ENCODE measurements at places on chromosomes 4 and X.

GRCh38 chr4:83320548-83320947, 14.1 kb downstream of the HPSE start:
- DNase-seq, result peak; percentile 32

- DNase-seq, result no peak
Measured at GRCh38 chr4:24640366-24640765, 56.0 kb upstream of the DHX15 start.

DNA sequence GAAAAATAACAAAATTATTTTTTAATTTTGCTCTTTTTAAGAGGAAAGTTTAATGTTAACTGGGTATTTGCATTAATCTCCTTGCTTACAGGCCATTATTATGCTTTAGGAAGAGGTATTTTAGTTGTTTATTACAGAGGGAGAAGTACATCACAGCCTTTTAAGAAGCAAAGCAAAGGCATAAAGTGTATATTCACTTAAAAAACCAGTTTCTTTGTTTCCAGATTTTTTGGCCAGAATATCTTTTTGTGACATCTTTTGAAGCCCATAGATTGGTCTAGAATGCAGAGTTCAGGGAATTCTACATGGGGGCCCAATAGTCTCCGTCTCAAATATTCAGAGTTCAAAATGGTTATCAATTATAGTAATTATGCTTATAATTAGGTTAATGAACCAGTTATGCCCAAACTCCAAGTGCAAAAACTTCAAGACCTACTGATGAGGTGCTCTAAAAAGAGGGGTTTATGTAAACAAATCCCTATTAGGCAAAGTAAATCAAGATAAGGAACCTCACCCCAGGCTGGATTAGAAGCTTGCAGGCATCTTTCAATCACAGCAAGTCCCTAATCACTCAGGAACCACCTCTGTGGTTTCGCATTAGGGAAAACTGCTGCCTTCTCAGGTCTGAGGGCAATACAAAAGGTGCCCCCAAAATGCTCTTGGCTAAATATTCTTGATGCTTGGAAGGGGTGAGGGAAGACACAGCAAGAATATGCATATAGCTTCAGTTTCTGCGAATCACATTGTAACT, 1.4 kb downstream of the CXXC4 start:
- DNase-seq, result no peak

DNA sequence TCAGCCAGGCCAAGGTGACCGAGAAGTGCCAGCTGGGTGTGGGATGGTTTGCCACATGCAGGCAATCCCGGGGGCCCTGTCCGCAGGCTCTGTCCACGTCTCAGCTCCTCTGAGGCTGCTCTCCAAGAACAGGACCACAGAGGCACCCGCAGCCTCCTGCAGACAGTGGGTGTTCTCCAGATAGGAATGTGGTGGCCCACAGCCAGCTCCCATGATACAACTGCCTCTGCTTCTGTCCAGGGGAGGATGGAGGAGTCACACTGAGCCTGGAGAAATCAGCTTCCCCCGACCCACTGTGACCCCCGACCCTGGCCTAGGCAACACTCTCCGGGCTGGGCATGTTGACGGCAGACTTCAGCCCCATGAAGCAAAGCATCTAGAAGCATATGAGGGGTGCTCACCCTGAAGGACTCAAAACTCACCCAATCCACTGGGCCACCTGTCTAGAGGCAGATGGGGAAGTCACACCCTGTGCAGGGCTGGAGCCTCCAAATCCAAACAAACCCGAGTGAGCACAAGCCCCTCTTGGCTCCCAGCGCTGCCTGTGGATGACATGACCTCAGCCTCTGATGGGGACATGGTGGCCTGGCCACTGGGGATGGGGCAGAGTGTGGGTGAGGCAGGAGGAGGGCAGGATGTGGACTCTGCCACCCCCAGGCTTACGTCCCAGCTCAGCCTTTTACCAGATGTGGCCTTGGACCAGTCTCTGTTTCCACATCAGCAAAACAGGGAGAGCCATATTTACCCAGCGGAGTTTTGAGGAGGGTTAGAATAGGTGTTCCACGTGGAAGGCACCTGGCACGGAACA, 102.3 kb downstream of the PSAPL1 start:
- no peak for DNase-seq
